ENCODE measurements at places on chromosomes 6 and 20. TPM values are rescaled to one million over a fixed set of nuclear protein-coding genes. Genes with fewer than 3 reads are reported as not detected.

LZTS3 gene
- 0.66 TPM for total RNA-seq

HLA-DRA gene
- 20.8 TPM for total RNA-seq

MYLK2 gene
- 0.51 TPM for total RNA-seq

SCRT2 gene
- not detected for total RNA-seq

STMND1 gene
- not detected for total RNA-seq

PPP1R11 gene
- 55.9 TPM for total RNA-seq

GRCh38 chr6:39314273-39314795 lies at the start of gene KCNK17:
TSS of gene KCNK17 (minus strand) at chr6:39314419. CDS start at chr6:39314320, 99 bp downstream.
- DNase-seq, result no peak

DNA sequence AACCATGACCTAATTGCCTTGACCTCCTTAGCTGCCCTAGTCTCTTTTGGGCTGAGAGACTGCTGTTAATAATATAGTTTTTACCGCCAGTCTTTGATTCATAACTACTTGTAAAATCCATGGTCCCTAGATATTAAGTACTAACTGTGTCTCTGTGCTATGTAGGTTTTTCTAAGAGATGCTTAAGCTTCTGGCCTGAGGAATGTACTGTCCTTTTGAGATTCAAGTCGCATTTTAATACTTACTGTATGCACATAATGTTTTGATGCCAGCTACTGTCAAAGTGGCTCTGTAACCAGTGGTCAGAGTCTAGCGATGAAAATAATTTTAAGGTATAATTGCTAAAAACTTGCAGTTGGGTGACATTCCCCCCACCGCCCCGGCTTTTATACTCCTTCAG lies 2.1 kb downstream of the AKAP12 start:
- no peak for DNase-seq

DNA sequence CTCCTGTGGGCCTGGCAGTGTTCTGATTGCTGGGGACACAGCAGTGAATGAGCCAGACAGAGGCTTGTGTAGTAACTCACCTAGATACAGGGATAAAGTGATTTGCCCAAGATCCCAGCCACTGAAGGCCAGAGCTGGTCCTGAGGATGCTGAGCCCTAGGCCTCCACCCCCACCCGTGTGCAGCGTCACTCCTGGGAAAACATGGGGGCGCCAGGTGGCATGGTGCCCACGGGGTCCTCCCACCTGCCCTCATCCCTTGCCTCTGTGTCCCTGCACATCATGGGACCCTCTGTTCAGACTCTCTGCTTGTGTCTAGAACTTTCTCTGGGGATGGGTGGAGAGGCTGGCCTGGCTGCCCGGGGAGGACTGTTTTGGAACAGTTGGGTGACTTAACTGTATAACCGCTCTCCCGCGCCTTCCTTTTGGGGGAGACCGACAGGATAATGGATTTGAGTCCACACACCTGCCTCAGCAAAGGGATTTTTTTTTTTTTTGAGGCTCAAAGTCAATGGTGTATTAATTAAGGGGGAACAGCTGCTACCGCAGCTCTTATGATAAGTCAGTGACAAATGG lies 19.6 kb downstream of the LEMD2 start:
- DNase-seq, result no peak

DNA sequence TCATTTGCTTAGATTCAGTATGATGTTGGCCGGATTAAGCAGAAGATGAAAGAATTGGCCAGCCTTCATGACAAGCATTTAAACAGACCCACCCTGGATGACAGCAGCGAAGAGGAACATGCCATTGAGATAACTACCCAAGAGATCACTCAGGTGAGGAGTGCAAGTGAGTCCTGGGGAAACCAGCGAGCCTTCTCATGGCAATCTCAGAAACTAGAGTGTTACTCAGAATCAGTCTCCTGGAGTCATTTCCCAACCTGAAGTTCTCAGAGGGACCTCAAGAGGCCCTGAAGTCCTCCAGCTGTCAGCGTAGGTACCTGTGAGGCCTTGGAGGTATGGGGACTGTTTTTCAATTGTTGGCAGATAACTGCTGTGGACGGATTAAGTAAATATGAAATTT lies 16.9 kb downstream of the STX16 start:
- no peak for DNase-seq

DNA sequence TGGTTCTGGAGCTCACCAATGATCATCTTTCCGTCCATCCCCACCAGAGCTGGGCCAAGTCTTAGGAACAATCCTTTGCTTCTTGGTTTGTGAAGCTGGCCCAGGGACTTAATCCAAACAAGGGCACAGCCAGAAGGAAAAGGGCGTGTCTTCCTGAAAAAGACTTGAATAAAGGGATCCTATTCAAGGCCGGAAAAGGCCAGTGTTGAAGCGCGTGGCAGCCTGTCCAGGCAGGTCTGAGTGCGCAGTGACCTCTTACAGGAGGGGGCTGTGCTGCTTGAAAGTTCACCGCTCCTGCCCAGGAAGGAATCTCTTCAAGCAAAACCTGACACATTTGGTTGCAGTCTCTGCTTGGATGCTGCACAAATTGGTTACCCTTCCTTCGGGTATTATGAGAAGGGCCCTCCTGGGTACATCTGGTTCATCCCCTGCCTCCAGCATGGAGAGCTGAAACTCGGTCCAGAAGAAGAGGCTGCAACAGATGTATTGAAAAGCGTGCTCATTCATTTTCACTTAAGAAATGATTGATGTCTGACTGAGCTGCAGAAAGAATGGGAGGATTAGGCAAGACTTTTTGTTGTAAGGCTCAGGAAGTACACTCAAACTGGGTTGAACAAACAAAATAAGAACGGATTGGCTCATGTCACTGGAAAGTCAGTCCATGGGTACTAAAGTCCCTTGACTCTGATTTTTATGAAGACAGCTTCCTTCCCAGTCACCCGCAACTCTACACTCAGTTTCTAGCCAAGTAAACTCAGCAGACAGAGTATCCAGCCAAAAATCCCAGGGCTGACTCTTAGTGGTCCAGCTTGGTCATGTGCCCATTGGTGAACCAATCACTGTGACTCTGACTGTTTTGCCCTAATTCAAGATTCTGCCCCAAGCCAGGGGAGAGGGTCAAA lies 136.3 kb downstream of the TFAP2C start:
- no peak for DNase-seq

DNA sequence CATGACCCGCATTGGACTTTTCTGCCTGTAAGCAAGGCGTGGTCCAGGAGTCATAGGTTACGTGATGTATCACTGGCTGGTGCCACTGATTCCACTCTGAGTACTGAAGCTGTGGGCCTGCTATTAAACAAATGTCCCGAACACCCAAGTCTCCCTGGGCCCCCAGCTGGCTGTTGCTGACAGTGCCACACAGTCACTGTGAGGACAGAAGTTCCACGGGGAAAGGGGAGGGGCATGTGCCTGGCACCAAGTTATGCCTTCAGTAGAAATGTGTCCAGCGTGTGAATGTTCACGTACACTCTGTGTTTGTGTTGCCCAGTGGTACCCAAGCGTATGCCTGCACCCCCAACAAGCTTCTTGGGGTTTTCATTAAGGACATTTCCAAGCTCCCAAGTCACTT lies 171.4 kb upstream of the QKI start:
- no peak for DNase-seq

GRCh38 chr6:13098793-13099570 lies 229.4 kb downstream of the TBC1D7 start:
- no peak for DNase-seq

- DNase-seq, result no peak
These were observed 43.8 kb upstream of the AFDN start for GRCh38 chr6:167782698-167783517.

Data from activated T-helper 2 cell treated with anti-CD3 and anti-CD28 coated beads, Interferon-gamma antibody, Interleukin-2, Interleukin-4, amounts not matched to agents 10 μg/mL and 5 μg/mL and 100 μg/mL, durations not matched to agents 14 hours and 24 hours and 36 hours (primary cell).